ENCODE measurements at places on chromosomes 12 and 14. TPM values are rescaled to one million over a fixed set of nuclear protein-coding genes. Genes with fewer than 3 reads are reported as not detected.

Gene CSRP2
- 0.33 TPM for total RNA-seq

Gene CCDC196
- not detected for total RNA-seq

Gene CARMIL3
- 1.00 TPM for total RNA-seq

Gene BATF
- 171 TPM for total RNA-seq

Gene KLRB1
- total RNA-seq: 3.6 TPM

Gene MYF5
- total RNA-seq: not detected

- peak; percentile 84 for DNase-seq
Measured at GRCh38 chr12:53701518-53702264, 25.6 kb downstream of the CALCOCO1 start.

GRCh38 chr14:24892497-24893051 lies 157.4 kb downstream of the STXBP6 start:
- no peak for DNase-seq

DNA sequence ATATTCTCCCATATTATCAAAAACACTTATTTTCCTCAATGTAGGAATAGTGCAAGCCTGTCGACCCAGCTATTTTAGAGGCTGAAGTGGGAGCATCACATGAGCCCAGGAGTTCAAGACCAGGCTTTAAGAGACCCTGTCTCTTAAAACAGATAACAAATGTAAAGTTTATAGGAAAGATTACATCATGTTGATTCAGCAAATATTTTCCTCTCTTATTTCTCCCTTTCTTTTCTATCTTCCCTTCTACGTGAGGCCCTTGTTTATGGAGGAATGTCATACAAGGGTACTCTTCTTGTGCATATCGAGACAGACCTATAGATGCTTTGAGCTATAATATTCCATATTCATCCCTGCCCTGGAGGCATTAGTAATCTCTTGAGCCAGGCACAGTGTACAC lies 36.5 kb upstream of the FGD4 start:
- no peak for DNase-seq

DNA sequence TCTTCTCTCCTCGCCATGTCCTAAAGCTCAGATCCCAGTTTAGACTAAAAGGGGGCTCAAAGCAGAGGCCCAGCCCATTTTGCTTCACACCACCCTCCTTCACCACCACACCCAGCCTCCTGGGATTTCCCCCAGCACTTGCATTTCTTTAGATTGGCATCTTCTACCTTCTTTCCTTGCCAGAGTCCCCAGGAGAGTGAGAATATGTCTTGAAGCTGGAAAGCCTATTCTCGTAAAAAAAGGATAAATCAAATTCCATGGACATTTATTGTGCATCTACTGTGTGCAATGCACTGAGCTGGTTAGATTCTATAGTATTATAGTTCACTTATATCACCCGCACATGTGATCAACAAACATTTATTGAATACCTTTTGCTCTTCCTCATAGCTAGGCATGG lies 10.2 kb downstream of the FBXW8 start:
- DNase-seq: no peak

- DNase-seq: no peak
Measured at GRCh38 chr14:99437706-99438105, 43.0 kb downstream of the SETD3 start.

GRCh38 chr12:104790296-104791125 lies 167.6 kb downstream of the SLC41A2 start:
- peak; percentile 59 for DNase-seq

- DNase-seq: no peak
Measured at GRCh38 chr14:21275261-21275858, 4.5 kb upstream of the RPGRIP1 start.

- no peak for DNase-seq
Measured at GRCh38 chr12:25151476-25151875, 43.5 kb downstream of the DNAI7 start.

DNA sequence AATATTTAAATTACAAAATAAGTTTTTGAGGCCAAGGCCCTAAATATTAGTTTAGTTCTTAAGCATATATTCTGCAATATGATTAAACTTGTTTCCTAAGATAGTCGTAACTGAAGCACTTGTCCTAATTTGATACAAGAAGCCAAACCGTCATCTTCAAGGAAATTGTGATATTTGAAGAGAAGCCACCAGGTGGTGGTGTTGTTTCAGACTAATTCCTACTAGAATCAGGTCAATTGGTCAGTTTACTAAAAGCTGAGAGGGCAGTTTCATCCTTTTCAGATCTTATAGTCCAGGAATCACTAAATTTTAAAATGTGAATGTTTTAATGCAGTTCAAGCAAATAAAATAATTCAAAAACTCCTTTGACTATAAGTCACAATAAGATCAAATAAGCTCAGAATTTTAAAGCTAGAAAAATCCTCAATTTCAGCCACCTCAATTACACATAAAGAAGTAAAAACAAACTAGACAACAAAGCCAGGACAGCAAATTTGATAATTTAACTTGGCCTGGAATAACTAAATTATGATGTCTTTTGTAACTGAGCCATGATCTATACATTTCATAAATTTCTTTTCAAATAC lies 7.1 kb upstream of the ARL1 start:
- no peak for DNase-seq

- DNase-seq: no peak
Measured at GRCh38 chr12:89087876-89088275, 264.4 kb downstream of the DUSP6 start.

- peak; percentile 80 for DNase-seq
Measured at GRCh38 chr12:53097564-53098353, at the start of gene IGFBP6. TSS of gene IGFBP6 (plus strand) at chr12:53097667. CDS start at chr12:53097718, 51 bp downstream.

DNA sequence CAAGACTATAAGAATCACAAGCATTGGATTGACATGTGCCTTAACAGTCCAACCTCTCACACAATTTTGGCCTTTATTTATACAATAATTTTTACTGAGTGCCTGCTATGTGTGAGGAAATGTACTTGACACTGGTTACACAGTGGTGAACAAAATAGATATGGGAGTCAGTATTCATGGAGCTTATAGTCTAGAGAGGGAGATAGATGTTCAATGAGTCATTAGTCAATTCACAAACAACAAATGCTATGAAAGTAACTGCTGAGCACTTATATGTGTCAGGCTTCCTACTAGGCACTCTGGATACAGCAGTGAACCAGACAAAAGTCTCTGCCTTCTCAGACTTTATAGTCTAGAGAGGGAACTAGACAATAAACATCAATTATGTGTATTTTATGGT lies 3.7 kb downstream of the CFAP54 start:
- no peak for DNase-seq

DNA sequence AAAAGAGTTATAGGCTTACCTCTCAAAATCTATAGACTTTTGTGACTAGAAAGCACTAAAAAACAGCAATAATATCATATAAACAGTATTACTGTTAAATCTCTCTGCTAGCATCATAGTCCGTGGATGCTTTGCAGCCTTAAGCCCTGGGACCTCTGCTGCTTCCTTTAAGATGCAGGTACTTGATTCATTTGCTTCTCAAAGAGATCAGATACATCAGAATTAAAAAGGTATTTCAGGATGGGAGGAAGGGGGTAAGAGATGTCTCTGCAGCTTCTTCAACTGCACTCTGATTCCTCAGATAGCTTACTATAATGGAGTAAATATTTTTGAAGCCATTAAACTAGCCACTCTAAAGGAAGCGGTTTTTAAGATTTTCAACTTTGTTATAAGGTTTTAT lies 49.3 kb downstream of the PAPLN start:
- DNase-seq: no peak
